ENCODE measurements at places on chromosomes 12 and 14.
A peak's percentile ranks its signal among the peaks of the same experiment; 100 is the strongest.

DNA sequence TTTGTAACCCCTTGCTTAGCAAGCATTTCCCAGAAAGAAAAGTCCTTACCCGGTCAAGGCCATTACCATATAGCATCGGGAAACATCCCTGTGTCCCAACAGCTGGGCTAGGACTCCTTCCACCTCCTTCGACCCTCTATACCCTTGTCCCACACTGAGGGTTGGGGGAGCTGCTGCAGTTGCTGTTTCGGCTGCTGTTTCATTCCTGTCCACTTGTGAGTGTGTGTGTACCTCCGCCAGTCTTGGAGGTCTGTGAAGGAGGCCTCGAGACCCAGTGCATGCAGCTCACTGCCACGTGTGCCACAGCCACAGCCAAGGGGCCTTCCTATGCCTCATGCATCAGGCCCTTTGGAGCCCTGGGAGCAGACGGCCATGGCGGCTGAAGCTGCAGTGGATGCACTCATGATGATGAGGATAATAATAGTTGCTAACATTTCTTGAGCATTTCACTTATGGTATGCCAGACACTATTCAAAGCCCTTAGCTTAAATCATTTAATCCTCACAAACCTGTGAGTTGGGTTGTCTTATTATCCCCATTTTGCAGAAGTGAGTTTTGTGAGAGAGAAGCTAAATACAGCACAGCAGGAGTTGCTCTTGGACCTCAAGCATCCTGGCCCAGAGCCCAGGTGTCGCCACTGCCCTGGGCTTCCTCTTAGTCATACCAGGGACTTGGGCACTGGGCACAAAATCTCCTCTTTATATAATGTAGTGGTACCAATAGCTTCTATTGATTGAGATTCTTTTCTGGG is 156.5 kb downstream of the PRKCH start:
- peak; percentile 26 for DNase-seq

DNA sequence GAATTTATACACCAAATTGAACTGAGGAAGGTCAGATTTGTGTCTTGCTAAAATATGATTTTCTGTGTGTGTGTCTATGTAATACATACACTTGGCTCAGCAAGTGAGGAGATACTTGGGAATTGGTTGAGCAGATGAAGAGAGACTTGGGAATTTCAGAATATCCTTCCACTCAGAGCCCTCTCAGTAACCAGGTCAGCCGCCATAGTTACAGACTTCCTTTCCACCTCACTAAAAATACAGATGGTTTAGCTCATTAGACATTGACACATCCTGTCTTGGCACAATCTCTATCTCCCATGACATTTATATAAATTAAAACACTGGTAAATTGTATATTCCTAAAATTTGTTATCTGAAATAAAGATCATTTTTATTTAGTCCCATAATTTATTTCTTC is 15.9 kb downstream of the PIK3C2G start:
- DNase-seq: no peak

DNA sequence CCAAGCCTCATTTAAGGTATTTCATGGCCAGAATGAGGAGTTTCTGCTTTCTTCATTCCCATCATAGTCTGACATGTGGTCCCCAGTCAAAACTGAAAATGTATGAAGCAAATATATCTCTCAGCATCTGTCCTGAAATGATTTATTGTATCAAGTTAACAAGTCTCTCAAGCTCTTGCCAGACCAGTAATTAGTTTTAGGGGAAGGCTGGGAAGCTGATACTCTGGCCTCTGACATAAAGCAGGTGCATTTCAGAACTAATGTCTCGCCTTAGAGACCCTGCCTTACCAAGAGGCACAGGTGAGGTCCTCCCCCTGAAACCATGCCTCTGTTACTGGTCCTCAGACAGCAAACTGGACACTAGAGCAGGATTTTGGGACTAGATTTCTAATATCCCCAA is 266.5 kb downstream of the SLC15A4 start:
- DNase-seq: no peak

GRCh38 chr12:107207931-107208525 is 114.7 kb upstream of the CRY1 start:
- DNase-seq: no peak

DNA sequence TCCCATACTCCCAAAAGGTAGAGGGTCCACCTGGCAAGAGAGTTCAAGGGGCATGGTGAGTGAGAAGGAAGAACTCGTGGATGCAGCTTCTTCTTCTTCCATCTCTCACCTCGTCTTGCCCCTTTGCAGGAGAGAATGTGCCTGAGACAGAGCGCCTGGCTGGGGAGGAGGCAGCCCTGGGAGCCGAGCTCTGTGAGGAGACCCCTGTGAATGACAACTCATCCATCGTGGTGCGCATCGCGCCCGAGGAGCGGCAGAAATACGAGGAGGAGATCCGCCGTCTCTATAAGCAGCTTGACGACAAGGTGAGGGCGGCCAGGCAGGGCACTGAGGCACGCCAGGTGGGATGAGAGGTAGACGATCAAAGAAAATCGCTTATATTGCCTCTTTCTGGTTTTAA is 20.0 kb downstream of the KIF5A start:
- DNase-seq: no peak

Measured in KG1 (cell line).